ENCODE measurements at places on chromosomes 16 and 17. TPM values are rescaled to one million over a fixed set of nuclear protein-coding genes. Genes with fewer than 3 reads are reported as not detected.

GRCh38 chr17:46771561-46772474 is 46.7 kb downstream of the WNT3 start:
- DNase-seq: peak; percentile 46
- H3K36me3 ChIP-seq: no peaks in the 10 kb centered on the region
- no peaks in the 10 kb centered on the region for H3K4me1 ChIP-seq
- H3K27ac ChIP-seq: peak overlapping the region; percentile 60
- no peaks in the 10 kb centered on the region for H3K27me3 ChIP-seq
- peak overlapping the region; percentile 47 for H3K4me3 ChIP-seq

- DNase-seq: no peak
- no peaks in the 10 kb centered on the region for H3K36me3 ChIP-seq
- H3K4me3 ChIP-seq: no peak overlapping the region
- no peaks in the 10 kb centered on the region for H3K4me1 ChIP-seq
- H3K27ac ChIP-seq: no peak overlapping the region
Measured at GRCh38 chr17:66126231-66126630, 65.7 kb downstream of the CEP112 start.

GRCh38 chr17:70888324-70888723 is 719.0 kb downstream of the KCNJ2 start:
- H3K4me3 ChIP-seq: no peak overlapping the region
- no peaks in the 10 kb centered on the region for H3K36me3 ChIP-seq
- no peak for DNase-seq
- H3K27me3 ChIP-seq: no peaks in the 10 kb centered on the region
- H3K27ac ChIP-seq: no peak overlapping the region
- no peaks in the 10 kb centered on the region for H3K4me1 ChIP-seq

GRCh38 chr17:12390631-12391030 is 275.1 kb upstream of the MYOCD start:
- H3K4me1 ChIP-seq: peaks cover 4% of the 10 kb centered on the region
- no peak for DNase-seq
- H3K27ac ChIP-seq: no peak overlapping the region

Gene CD300E
- 0.07 TPM for total RNA-seq

Gene NLRC3
- total RNA-seq: 0.09 TPM
